Hindlimb muscle (tissue), 1 donor: ENCODE measurements at places on chromosomes 2 and 18. TPM values are rescaled to one million over a fixed set of nuclear protein-coding genes. Genes with fewer than 3 reads are reported as not detected.

GRCh38 chr2:15082105-15083058 lies 449.9 kb downstream of the LRATD1 start:
- DNase-seq = no peak

DNA sequence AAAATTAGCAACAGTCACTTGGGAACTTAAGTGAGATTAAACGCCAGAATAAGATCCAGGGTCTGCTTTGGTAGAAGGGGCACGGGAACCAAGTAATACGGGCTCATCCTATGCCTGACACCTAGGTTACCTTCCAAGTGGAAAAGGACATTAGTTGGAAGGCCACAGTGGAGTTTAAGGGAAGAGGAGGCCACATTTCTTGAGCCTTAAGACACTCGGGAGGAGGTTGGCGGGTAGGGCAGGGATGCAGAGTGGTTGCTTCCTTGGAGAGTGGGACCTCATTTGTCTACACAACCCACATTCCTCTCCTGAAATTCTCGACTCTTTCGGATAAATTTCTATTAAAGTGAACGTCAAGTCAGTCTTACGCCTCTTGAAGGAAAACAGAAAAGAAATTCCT lies 510 bp upstream of the DNAH6 start:
- no peak for DNase-seq

GRCh38 chr2:158730621-158731140 lies 64.4 kb upstream of the DAPL1 start:
- no peak for DNase-seq

GRCh38 chr2:18912225-18912888 lies 323.0 kb upstream of the NT5C1B start:
- DNase-seq = no peak

- DNase-seq = no peak
Observed at GRCh38 chr18:37426586-37426985, 139.0 kb downstream of the CELF4 start.

DNA sequence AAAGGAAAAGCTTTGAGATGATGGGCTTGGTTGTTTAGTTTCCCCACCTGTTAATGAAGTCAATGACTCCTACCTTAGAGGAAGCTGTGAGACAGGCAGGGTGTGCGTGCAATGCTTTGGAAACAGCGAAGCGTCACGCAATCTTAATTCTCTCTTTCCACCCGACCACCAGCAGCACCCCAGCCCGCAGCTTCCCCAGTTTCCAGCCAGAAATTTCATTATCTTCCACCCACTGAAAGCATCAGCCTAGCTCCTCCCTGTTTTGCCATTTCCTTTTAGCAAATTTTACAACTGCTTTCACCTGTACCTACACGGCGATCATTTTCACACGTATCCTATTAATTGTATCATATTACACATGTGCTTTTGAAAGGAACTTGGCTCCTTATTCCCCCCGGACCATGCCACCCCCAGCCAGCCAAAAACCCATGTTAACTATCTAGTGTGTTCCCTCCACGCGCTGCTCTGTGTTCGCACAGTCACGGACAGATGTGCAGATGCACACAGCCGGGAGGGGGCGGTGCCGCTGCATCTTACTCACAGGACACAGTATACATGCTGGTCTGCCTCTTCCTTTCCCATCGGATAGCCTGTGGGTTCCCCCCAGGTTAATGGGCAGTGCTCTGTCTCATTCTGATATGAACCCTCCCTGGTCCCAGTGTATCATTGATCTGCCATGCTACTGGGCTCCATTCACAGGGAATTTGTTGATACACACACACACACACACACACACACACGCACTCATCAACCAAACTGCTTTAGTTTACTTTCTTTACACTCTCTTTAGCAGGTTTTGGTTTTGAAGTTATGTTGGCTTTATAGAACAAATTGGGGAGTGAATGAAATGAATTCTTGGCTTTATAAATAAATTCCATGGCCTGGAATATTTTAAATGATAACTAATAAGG lies 22.4 kb downstream of the CYP27C1 start:
- DNase-seq = no peak

DNA sequence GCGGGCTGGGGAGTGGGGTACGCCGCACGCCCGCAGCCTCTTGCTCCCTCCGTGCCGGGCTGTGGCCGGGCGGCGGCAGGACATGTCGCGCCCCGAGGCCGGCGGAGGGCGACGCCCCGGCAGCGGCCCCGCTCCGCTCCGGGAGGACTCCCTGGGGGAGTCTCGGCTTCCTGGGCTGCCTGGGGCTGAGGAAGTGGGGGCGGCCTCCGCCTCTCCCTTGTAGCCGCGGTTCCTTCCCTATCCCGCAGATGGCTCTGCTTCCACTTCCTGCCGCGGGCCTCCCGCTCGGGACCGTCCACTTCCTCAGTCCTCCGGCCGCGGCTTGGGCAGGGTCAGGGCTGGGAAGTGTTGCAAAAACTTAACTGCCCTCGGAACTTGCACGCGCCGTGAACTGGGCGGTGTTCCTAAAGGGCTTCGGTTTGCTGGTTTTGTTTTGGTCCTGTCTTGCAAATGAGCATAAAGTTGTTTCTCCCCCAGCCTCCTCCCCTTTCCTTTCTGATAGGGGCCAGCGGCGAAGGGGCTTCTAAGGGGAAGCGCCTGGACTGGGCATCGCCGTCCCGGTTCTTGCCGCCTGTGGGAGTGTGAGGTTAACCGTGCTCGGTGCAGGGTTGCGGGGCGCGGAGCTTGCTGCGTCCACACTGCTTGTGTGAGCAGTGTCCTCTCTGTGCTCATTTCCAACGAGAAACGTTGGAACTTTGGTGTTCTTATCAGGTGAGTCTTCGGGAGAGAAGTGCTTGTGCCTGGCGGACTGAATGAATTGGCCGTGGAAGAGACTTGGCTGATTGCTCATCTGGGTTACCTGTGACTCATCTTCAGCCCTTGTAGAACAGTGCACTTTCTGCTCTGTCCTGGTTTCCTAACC lies 600 bp downstream of the RALB start:
- peak; percentile 84 for DNase-seq

DNA sequence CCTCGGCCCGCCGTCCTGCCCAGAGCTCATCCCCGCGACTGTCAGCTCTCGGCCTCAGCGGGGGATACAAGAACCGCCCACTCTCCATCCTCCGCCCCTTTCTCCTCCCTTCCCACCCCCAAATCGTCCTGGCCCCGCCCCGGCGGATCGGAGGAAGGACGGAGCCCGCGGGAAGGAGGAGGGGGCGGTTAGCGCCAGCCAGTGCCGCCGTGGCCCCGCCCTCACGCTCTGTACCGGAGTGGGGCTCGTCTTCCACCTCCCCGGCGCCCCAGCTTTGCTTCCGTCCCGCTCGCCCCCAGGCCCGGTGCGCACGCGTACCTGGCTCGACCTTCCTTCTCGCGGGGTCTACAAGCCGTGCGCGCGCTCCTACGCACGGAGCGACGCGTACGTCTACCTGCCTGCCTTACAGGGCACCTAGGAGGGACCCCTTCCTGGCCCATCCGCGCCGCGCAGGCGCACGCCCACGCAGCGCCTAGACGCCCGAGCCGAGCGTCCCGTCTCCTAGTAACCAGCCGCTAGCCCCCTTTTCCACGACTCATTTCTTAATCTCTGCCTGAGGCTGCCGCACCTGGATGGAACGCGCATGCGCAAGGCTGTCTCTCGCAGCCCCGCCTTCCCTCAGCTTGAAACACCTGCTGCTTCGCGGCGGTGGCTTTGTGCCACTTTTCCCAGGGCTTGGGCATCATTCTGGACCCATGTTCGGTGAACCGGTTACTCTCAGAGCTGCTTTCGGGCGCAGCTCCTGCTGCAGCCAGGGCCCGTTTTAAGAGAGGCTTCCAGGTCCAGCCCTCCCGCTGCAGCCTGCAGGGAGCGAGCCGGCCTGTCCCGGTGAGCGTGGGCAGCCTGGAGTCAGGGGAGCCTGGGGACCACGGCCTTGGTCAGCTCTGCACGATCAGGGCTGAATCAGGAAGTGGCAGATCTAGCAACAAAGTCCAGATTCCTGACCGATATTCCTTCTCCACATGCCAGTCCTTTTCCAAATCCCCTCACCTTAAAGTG lies at the start of gene C2orf15:
Gene C2orf15, plus strand, starts transcription at position 598 of the 999 bp plus-strand sequence. CDS start 8,852 bp downstream, outside the sequence.
- peak; percentile 90 for DNase-seq

- DNase-seq = peak; percentile 45
Observed at GRCh38 chr2:175366815-175367214, 185.3 kb upstream of the ATP5MC3 start.

GRCh38 chr18:11884396-11885030 lies 23.6 kb downstream of the MPPE1 start:
- DNase-seq = no peak

DNA sequence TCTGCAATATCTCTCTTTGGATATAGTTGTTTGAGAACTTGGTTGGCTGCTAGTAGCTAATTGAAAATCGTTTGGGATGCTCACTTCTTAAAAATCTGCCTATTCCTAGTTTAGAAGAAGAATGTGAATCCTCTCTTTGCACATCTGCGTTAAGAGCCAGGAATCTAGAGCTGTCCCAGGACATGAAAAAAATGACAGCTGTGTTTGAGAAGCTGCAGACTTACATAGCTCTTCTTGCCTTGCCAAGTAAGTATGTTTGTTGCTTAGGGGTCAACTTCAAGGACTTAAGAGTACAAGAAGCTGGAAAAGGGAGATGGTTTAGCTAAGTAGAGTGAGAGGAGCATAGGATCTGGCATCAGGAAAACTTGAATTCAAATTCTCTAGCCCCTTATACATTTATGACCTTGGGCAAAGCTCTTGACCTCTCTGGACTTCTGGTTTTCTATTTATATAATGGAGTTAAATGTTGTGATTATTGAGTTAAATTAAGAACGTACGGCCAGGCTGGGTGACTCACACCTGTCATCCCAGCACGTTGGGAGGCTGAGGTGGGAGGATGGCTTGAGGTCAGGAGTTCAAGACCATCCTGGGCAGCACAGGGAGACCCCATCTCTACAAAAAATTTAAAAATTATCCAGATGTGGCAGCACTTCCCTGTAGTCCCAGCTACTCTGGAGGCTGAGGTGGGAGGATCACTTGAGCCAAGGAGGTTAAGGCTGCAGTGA lies 55.2 kb upstream of the STON1 start:
- DNase-seq = peak; percentile 56

DNA sequence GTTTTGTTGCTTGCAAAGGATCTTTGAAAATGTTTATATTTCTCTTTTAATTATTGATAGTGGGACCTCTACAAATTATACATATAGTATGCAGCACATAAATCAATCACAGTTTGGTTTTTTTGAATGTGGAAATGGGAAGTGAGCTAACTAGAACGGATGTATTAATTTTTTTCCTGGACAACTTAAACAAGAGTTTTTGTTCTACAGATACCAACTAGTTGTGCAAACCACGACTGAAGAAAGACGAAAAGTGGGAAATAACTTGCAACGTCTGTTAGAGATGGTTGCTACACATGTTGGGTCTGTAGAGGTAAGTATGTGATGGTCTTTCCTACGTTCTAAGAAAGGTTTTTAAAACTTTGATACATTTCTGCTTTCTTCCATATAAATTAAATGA lies 39.2 kb downstream of the NDC80 start:
- DNase-seq = no peak

DNA sequence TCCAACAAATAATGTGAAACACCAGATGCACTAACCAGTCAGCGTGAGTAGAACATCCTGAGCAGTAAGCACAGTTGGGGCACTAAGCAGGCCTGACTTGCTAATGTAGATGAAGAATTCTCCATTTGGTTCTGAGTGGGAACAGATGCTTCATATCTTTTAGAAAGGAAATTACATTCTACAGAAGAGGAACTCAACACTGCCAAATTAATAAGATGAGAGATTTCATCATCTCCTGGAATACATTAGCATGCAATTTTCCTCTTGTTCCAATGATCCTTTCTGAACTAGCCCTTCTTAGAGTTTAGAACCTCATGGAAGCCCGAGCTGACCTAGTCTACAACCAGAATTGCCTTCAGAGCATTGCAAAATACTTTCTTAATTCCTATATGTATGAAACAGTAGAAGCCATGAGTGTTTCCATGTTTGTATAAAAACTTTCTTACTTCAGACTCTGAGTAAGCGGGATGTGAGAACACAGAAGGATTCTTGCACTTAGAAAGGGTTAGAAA lies 34.8 kb downstream of the COL5A2 start:
- DNase-seq = no peak

- DNase-seq = no peak
Observed at GRCh38 chr2:219369447-219369861, 18.3 kb downstream of the DNPEP start.

- DNase-seq = no peak
Observed at GRCh38 chr2:137927846-137928245, 36.4 kb upstream of the HNMT start.

DNA sequence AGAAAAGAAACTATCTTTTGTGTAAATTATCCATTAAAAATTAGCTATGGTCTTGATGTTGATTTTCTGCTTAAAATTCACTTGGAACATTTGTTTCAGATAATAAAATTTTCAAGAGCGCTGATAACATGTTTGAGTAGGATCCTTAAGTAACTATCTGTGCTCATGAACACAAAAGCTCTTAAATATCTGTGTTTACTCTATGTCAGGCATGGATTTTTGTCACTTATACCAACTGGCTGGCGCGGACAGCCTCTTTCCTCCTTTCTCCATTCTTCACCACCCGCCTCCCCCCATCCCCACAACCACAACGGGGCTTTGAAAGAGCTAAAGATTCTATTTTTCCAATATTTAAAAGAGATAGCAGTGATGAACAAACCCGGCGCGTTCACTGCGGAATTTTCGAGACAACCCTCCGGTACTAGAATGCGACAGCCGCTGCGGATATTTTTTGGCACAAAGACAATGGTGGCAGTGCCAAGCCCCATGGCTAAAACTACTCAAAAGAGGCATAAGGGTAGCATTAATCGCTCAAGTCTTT lies 181.5 kb downstream of the TCF4 start:
- DNase-seq = no peak

DNA sequence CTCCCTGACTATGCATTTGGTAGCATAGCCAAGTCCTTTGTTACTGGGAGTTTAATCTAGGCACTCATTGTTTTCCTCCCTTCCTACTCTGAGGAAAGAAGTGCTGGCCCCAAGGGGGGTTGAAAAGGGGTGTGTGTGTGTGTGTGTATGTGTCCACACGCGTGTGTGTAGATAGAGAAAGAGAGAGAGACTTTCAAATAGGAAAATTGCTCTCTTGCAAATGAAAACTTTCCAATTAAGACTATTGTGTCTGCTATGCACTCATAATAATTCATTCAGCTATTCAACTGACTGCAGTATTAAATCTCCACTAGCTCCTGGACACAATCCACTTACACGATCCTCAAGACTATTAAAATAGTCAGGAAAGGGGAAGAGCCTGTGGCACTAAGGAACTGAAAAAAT lies 92.9 kb upstream of the CSRNP3 start:
- no peak for DNase-seq

GRCh38 chr2:105776560-105776928 lies 31.8 kb downstream of the NCK2 start:
- no peak for DNase-seq

ST8SIA3 gene
- polyA plus RNA-seq = 0.06 TPM

CFC1 gene
- not detected for polyA plus RNA-seq

FOXI3 gene
- 0.09 TPM for polyA plus RNA-seq

STAMBP gene
- 40.3 TPM for polyA plus RNA-seq

TCF23 gene
- 0.17 TPM for polyA plus RNA-seq

ICOS gene
- not detected for polyA plus RNA-seq

SIX2 gene
- 7.2 TPM for polyA plus RNA-seq

CCDC121 gene
- 5.1 TPM for polyA plus RNA-seq

DTNA gene
- 94.7 TPM for polyA plus RNA-seq

PJVK gene
- 6.8 TPM for polyA plus RNA-seq

CFAP53 gene
- 0.10 TPM for polyA plus RNA-seq

HAAO gene
- 25.6 TPM for polyA plus RNA-seq

ANKRD36C gene
- polyA plus RNA-seq = 26.8 TPM

DNER gene
- 1.1 TPM for polyA plus RNA-seq

CNDP1 gene
- 0.31 TPM for polyA plus RNA-seq

AGXT gene
- not detected for polyA plus RNA-seq

GAREM1 gene
- 8.1 TPM for polyA plus RNA-seq

BMP10 gene
- not detected for polyA plus RNA-seq

NEU2 gene
- polyA plus RNA-seq = not detected

PARD6G gene
- polyA plus RNA-seq = 7.1 TPM
